GM12891 (cell line): ENCODE measurements at places on chromosomes 11 and 22.
A peak's percentile ranks its signal among the peaks of the same experiment; 100 is the strongest.

- DNase-seq = no peak
Observed at GRCh38 chr11:100296051-100296679, 390.9 kb upstream of the ARHGAP42 start.

GRCh38 chr22:33575041-33575440 is 345.2 kb downstream of the LARGE1 start:
- DNase-seq = no peak

DNA sequence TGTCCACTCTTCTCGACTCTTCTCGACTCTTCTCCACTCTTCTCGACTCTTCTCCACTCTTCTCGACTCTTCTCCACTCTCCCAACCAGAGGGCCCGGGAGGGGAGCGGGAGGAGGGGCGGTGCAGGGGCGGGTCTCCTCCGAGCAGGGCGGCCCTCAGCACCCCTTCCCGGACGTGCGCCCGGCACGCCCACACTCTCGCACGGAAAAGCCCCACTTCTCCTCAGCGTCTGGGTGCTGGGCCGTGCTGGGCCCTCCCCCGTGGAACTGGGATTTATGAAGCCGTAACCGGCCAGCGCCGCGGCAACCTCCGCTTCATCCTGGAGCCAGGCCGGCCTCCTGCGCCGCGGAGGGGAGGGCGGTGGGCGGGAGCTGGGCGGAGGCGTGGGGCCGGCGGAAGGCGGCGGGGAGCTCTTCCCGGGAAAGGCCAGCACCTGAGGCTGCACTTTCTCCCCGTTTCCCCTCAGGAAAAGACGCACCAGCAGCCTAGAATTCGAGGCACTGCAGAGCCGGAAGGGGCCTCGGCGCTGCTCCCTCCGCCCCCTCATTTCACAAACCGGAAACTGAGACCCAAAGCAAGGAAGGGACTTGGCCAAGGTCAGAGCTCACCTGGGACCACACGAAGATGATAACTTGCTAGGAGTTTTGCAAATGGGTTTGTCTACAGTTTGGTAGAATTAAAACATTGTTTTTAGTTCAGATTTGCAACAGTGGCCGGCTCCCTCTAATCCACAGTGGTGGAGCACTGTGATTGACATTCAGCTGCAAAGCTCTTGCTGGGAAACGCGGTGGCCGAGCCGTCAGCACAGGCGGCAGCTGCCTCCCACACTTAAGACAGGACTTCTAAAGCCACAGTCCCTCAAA is 31.6 kb upstream of the JAM3 start:
- DNase-seq = peak; percentile 59

DNA sequence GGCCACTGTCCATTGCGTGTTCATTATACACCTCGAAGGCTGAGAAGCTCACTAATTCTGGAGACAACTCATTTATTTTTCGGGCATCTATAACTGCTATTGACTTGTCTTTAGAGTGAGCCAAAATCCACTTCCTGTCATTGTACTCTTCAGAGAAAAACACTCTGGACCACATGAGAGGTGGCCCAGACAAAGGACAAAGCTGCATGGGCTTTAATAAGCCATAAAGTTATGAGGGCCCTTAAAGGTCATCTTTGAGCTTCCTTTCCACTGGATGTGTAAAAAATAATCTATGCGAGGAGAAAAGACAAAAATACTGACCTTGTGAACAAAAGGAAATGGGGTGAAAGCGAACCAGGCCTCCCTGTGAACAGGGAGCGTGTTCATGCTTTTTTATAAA is 63.5 kb upstream of the ZC3H12C start:
- DNase-seq = no peak

DNA sequence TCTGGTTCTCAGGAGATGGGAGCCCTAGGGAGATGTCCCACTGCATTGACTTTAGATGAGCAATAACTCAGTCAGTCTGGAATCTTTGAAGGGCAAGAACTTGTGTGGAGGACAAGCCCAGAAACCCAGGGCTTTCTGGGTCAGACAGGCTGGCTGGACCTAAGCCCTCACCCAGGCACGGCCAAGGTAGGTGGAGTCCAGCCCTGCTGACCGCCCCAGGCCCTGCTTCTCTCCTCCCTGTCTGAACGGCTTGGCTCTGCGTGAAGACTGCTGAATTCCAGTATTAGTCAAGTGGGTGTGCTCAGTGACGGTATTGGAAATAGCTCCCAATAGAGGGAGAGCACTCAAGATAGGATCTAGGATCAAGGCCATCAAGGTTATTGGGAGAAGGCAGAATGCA is 6.1 kb downstream of the CXCR5 start:
- no peak for DNase-seq

- DNase-seq = no peak
Observed at GRCh38 chr11:72069200-72069599, 11.1 kb downstream of the NUMA1 start.

DNA sequence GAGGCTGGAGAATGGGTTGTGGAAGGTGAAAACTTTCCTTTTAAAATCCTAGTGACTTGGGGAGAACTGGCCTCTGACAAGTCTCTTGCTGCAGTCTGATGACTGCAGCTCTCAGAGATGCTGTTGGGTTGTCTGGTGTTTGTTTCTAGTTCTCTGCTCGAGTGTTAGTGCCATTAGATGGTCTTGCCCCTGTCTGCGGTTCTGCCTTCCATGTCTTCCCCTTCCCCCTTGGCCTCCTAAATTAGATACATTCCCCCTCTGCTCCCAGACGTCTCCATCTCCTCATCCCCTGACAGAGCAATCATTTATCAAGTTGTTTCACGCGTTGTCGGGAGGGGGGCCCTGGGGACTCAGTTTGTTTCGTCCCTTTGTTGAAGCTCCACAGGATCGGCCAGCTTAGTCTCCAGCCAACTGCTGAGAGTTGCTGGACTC is 67.7 kb downstream of the CECR2 start:
- no peak for DNase-seq

DNA sequence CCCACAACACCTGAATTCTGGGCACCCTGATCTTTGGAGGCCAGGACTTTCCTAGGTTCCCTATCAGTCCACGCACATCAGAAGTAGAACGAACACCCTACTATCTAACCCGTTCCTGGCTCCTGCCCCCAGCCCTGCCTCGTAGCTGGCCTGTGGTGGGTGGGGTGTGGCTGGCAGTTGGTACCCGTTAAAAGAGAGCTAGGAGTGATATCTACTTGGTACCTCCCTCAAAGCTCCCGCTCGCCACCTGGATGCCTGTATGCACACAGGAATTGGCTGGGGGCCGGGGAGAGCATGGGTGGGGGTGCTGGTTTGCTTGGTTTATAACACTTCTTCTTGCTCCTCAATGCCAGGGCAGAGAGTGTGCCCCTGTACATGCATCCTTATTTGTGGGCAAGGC is 14.0 kb upstream of the NECTIN1 start:
- no peak for DNase-seq

GRCh38 chr11:59218893-59219292 is 6.2 kb upstream of the MPEG1 start:
- no peak for DNase-seq

DNA sequence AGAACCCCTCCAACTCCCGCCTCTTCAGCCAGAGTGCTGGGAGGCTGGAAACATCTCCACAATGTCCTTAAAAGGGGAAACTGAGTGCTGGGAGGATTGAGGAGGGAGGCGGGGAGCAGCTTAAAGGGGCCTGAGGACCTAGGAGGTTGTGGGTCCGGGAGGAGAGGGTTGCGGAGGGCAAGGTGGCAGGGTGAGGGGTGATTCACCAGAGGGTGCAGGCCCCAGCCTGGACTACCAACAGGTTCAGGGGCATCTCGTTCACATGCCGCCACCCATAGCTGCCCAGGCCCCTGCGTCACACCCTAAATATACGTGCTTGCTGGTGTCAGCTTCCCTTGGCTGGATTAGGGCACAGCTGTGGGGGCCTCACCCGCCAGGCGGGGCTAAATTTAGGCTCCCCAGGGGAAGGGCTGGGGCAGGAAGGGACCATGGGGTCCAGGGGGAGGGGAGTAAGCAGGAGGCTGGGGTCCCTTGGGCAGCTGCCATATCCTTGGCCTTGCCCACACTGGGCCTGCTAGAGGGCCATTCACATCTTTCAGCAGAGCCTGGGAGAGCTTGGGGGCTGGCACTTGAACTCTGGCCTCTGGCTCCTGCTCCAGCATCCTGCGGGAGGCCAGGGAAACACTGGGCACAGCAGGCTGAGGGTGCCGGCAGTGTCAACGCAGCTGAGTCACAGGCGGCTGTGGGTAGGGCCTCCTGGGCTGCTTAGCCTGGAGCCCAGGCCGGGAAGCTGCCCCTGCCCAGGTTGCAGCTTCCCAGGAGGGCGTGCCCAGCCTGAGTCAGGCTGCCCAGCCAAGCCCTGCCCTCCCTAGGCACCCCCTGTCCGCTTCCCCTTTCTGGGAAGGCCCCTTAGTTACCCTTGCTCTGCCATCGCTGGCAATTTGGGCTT is 1.3 kb downstream of the EHBP1L1 start:
- DNase-seq = no peak

DNA sequence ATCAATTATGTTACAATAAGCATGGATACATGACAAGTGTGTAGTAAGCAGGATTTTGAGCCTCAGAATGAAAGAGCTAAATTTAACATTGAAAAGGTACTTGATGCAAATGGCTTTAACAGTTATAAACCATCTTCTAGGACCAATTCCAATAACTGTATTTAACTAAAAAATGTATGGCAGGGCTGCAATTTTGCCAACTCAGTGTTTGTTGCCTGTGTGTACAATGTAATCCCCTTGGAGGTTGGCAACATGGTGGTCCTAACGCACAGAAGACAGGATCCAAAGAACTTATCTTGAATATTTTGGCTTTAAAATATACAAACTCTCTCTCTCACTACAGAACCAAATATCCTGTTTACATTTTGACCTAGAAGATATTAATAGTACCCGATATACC is 2314.1 kb downstream of the LRRC4C start:
- DNase-seq = no peak

DNA sequence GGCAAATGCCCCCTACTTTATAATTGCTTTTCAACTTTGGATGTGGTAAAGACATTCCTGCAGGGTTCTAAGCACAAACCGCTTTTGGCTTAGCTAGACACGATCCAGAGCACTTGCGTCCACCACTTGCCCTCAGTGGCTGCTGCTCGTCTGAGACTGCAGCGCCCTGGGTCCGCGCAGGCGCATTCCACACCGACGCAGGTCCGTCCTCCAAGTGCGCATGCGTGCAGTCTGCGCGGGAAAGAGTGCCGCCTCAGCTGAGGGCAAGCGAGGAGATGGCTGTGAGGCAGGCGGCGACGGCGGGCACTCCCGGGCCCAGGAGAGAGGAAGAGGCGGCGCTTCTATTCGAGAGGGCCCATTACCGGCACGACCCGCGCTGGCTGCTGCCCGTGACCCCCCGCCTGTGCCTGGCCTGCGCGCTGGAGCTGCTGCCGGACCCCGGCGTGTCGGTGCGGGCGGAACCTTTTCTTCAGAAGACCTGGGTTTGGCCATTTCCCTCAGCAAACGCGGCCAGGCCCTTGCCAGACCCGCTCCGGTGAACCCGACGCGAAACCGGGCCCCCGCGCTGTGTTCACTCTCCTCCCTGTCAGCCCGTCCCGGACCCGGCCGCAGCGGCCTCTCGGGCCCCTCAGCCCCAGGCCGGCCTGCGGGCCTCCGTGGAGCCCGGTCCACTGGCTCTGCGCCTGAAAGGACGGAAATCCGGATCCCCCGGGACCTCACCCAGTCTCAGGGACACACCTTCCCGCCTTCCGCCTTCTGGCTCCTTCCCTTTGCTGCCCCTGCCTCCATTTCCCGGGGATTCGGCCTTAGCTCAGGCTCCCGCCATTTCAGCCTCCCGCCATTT is at the start of gene MEI1:
MEI1 (plus strand) TSS at position 240 of the 844 bp plus-strand sequence; CDS start at position 276, 36 bp downstream.
- DNase-seq = peak; percentile 93

DNA sequence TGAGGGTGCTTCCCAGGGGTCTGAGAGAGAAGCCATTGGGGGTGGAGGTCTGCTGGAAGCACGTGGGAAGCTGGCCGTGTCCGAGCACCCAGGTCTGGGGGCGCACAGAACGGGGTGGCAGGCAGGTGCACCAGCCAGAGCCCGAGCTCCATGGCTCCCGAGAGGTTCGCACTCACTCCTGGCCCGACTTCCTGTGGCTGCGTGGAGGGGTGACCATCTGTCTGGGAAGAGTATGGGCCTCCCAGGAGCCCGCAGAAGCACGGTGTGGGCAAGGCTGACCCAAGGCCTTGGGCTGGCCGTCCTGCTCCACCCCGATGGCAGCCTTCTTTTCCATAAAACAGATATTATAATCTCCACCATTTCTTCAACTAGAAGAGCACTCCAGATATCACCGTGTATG is 256.0 kb upstream of the B3GAT1 start:
- no peak for DNase-seq

DNA sequence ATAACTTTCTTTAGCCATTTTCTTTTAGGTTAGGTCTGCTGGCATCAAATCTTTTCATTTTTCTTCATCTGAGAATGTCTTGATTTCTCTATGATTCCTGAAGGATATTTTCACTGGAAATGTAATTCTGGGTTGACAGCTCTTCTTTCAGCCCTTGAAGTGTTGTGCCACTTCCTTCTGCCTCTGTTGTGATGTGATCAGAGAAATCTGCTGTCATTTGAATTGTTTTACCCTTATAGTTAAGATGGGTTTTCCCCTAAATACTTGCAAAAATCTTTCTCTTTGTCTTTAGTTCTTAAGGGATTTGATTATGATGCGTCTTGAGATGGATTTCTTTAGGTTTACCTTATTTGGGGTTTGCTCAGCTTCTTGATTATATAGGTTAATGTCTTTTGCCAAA is 23.0 kb downstream of the USP47 start:
- no peak for DNase-seq

DNA sequence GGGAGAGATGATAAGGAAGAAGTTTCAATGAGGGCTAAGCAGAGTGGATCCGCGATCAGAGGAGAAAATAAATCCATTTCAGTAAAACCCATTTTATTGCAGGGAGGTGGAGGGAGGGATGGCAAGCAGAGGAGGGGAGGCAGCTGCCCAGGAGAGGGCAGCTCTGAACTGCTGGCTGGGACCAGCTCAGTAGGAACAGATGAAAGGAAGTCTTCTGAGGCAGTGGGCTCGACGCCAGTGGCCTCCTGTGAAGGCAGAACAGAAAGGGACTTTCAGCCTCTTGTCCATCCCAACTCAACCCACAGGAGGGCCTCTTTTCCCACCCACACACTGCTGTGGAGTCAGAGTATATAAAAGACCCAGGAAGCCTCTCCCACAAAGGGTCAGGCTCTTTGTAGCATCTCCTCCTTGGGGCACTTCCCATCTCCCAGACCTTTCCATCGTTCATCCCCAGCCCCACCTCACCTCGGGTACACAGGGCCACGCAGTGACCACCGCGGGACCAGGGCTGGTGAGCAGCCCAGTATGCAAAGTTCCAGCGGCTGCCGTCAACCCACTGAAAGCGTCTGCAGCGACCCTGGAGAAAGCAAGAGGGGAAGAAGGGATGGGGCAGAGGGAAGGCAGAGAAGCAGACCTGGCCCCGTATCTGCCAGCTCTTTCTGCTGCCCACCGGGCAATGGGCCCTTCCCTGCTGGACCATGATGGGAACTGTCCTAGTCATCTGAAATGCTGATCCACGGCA is 3.0 kb downstream of the PRG2 start:
- no peak for DNase-seq

- no peak for DNase-seq
Observed at GRCh38 chr11:33027846-33028536, 11.4 kb upstream of the TCP11L1 start.

GRCh38 chr11:108754901-108755625 is 90.2 kb downstream of the DDX10 start:
- DNase-seq = no peak

- no peak for DNase-seq
Observed at GRCh38 chr11:76026281-76026680, 180.0 kb downstream of the WNT11 start.
